DMS79 (cell line): ENCODE measurements at places on chromosomes 4 and X.

GRCh38 chr4:25792876-25793275, 69.9 kb downstream of the SEL1L3 start:
- no peak for DNase-seq

GRCh38 chr4:179843370-179843769, 2399.8 kb upstream of the TENM3 start:
- DNase-seq: no peak

DNA sequence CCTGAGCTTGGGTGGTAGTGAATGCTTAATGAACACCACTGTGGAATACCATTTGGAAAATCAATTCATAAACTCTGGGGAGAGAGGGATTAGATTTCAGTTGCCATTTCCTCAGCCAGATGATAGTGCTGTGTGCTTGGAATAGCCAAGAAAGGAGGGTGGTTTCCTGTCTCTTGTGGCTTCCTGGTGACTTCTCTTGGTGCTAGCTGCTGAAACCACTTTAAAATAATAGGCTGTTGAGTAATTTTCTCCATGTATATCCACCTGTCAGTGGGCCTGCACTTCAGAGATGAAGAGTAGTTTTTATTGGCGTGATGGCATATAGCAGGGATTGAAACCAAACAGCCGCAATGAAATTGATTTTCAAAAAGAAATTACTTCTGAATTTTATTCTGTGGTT, 11.8 kb downstream of the EDA start:
- DNase-seq: no peak

DNA sequence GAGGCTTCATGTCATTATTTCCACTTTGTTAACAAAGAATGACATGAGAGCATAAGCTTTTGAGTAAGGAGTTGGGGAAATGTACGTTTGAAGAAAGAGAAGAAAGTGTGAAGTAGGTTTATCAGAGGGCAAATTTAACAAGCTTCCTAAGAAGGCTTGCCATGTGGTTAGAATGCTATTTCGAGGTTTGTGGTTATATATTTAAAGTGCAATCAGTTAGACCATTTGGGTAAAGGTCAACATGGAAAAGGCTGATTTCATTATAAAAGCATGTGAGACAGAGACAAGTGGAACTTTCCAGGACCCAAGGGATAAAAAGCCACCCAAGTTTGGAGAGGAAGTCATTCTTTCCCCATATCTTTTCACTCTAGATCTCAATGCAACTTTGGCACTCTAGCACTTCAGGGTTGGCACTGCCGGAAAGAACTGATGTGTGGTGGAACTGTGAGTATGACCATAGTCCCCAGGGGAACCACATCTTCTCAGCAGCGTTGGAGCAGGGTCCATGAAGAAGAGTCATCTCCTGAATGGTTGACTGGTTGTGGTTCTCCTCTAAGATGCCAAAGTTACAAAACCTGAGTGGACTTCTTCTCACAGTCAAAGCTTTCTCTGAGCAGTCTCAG, 529.9 kb downstream of the MID1IP1 start:
- no peak for DNase-seq

GRCh38 chr4:148067301-148067916, 335.5 kb downstream of the ARHGAP10 start:
- DNase-seq: no peak

GRCh38 chr4:110306303-110306702, 107.9 kb upstream of the ELOVL6 start:
- no peak for DNase-seq
